ENCODE measurements at places on chromosomes 13 and 19.

GRCh38 chr19:19871932-19872331 is 6.2 kb downstream of the ZNF253 start:
- no peak for DNase-seq

DNA sequence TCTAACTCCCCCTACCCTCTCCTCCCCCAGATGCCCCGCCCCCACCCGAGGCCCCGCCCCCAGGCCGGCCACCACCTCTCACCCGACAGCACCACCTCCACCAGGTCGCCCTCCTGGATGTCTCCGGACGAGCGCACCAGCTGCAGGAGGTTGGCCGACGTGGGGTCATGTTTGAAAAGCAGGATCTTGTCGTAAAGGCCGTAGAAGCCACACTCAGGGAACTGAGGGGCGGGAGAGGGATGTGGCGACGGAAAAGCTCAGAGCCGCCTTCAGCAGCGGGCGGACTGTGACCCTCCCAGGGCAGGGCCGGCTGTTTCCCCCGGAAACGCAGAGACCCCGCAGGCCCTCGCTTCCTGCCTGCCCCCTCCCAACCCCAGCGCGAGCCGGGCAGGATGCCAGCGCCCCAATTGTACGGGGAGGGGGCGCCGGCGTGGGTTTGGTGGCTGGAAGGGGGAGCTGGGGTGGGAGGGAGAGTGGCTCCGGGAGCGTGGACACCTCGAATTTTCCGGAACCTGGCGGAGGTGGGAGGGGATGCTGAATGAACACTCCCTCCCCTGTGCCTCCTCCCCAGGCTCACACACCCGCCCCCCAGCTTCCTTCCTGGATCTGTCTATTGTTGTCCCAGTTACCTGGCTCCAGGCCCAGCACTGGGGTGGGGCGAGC is 3.0 kb downstream of the PRKD2 start:
- peak; percentile 71 for DNase-seq

GRCh38 chr19:15154002-15154612 is 46.7 kb downstream of the NOTCH3 start:
- no peak for DNase-seq

DNA sequence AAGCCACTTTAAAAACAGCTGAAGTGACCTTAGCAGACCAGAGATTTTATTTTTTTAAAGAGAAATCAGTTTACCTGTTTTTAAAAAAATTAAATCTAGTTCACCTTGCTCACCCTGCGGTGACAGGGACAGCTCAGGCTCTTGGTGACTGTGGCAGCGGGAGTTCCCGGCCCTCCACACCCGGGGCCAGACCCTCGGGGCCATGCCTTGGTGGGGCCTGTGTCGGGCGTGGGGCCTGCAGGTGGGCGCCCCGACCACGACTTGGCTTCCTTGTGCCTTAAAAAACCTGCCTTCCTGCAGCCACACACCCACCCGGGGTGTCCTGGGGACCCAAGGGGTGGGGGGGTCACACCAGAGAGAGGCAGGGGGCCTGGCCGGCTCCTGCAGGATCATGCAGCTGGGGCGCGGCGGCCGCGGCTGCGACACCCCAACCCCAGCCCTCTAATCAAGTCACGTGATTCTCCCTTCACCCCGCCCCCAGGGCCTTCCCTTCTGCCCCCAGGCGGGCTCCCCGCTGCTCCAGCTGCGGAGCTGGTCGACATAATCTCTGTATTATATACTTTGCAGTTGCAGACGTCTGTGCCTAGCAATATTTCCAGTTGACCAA is 10.8 kb downstream of the PLPPR3 start:
- DNase-seq, result no peak

DNA sequence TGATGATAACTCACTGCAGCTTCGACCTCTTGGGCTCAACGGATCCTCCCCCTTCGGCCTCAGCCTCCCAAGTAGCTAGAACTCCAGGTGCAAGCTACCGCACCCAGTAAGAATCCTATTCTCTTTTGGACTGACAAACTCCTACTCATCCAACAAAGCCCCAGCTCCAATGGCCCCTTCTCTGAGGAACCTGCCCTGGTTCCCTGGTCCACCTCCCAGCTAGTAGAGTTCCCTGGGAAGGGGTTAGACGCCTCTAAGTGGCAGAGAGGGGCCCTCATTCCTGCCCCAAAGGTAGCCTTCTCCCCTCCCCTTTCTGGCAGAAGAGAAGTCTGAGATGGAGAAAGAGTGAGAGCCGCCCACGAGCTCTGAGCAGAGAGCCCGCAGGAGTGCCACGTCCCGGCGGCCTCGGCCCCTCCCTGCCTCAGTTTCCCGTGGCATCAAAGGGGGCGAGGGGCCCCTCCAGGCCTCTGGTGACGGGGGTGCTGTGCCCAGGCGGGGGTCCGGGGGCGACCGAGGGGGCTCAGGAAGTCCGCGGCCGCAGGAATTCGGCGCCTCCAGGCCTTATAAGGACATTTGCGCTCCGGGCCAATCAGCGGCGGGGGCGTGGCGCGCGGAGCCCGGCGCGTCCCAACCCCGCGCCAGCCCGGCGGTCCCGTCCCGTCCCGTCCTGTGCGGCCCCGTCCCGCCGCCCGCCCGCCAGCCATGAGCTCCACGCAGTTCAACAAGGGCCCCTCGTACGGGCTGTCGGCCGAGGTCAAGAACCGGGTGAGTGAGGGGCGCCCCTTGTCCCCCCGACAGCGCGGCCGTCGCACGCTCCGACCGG is at the start of gene CNN2:
Gene CNN2, plus strand, starts transcription at position 649 of the 823 bp plus-strand sequence. Its CDS starts 54 bp downstream, at position 703.
- peak; percentile 43 for DNase-seq

- DNase-seq, result no peak
Measured at GRCh38 chr13:30608364-30608763, 9.4 kb upstream of the USPL1 start.

DNA sequence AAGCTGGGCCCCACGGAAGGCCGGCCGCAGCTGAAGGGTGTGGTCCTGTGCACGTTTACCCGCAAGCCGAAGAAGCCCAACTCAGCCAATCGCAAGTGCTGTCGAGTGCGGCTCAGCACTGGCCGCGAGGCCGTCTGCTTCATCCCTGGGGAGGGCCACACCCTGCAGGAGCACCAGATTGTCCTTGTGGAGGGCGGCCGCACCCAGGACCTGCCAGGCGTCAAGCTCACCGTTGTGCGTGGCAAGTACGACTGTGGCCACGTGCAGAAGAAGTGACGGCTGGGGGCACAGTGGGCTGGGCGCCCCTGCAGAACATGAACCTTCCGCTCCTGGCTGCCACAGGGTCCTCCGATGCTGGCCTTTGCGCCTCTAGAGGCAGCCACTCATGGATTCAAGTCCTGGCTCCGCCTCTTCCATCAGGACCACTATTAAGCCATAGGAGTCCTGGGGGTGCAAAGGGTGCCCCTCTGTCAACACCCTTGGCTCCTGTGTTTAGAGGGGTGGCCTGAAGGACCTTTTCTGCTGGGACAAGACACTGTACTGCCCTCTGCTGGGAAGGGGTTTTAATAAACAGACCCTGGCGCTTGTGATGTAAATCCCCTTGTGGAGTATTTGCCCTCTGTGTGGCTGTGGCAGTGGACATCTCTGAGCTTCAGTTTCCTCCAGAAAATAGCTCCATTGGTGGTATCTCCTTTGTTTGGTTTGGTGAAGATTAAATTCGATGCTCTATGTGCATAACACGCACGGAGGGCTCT is 1.9 kb downstream of the MRPS12 start:
- no peak for DNase-seq

DNA sequence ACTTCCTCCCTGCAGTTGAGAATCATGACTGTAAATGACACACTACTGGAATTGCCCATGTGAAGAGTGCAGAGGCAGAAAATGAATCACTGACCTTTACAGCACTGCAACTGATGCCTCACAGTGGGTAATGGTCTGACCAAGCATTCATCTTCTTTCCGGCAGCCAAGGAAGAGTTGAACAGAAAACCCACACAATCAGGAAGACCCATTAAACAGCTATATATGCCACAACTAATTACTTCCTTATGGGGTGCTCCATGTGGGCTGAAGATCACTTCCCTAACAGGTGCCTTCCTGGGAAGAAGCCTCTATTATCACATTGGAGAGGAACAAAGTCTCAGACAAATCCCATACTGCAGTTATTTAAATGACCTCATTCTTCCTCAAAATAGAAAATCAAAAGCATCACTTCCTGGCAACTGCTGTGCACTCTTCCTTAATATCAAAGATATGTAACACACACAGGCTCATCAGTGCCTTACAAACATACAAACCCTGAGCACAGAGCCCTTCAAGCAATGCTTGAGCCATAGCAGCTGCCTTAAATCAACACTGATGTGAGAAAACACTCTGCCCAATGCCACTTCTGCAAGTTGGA is 45.8 kb downstream of the RUBCNL start:
- no peak for DNase-seq

DNA sequence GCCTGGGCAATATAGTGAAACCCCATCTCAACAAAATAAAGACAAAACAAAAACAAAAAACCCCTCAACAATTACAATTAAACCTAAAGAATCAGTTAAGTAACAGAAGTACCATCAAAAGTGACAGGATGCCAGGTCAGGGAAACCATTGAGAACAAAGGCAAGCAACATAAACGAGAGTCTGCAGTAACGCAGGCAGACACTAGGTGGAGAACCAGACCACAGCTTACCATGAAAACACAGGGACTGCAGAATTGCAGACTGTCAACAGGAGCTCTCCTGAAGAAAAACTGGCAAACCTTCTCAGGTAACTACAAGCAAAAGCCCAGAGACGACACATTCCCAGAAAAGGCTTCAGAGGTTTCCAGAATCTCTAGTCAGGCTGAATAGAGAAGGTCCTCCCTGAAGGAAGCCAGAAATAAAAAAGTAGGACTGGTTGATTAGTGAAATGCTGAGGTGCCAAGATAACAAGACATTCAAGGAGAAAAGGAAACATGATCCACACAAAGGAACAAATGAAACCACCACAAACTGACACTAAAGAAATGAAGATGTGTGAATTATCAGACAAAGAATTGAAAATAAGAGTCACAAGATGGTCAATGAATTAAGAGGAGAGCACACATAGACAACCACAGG is 2.2 kb upstream of the ZNF665 start:
- peak; percentile 55 for DNase-seq

DNA sequence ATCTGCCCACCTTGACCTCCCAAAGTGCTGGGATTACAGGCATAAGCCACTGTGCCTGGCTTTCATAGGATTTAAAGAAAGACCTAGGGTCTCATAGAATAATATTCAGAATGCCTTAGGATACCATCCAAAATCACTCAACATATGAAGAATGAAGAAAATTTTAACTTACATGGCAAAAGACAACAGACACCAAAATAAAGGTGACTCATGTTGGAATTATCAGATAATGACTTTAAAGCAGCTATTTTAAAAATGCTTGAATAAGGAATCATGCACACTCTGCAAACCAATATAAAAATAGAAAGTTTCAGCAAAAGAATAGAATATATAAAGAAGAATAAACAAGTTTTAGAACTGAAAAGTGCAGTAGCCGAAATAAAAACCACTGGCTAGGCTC is 29.3 kb downstream of the ZNF566 start:
- no peak for DNase-seq

DNA sequence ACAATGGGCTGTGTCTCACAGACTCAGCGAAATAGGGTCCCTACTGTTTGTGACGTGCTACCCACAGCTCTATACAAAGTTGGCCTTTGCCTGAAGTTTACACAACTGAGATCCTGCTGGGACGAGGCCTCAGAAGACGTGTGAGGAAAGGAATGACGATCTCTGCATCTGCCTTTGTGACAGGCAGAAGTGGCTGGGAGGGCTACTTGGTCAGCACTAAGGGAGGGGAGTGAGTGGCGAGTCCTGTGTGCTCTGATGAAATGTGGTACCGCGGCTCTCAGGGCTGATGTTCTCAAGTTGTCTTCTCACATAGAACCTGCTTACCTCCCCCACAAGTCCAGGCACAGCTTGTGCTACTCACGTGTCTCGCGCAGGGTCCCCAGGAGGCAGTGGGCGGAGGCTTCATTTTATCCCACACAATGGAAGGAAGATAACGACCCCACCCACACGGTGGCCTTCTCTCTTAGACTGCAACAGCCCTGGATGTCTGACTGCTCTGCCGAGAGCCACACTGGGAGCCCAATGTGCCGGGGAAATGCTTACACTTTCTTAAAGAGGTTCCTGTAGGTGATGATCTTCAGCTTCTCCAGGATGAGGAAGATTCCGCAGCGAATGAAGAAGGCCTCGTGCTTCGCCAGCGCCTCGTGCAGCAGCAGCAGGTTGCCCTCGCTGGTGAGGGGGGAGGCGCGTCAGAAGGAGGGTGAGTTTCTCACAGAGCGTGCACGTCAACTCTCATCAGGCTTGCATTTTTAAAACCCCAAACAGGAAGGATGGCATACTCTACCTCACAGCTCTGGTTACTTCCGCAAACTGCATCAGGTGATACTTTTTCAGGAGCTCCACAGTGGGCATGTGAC is 21.2 kb downstream of the PROZ start:
- no peak for DNase-seq

- DNase-seq, result no peak
Measured at GRCh38 chr19:4035018-4035566, 27.6 kb downstream of the PIAS4 start.

DNA sequence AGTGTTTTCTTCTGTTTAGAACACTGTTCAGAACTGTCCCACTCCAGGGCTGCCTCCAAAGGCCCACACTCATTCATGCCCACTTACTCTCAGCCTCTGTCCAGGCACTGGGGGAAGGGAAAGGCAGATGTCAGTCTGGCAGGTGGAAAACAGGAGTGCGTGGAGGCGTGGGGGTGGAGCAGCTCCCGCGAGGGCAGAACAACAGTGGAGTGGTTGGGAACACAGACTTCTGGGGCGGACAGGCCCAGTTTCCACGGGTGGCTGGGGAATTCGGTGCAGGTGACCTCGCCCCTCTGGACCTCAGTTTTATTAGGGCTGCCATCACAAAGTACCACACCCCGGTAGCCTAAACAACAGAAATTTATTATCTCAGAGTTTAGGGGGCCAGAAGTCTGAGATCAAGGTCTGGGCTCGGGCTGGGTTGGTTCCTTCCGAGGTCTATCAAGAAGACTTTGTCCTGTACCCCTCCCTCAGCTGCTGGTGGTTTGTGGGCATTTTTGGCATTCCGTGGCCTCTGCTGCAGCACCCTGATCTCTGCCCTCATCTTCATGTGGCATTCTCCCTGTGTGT is 59.7 kb downstream of the SIPA1L3 start:
- no peak for DNase-seq

DNA sequence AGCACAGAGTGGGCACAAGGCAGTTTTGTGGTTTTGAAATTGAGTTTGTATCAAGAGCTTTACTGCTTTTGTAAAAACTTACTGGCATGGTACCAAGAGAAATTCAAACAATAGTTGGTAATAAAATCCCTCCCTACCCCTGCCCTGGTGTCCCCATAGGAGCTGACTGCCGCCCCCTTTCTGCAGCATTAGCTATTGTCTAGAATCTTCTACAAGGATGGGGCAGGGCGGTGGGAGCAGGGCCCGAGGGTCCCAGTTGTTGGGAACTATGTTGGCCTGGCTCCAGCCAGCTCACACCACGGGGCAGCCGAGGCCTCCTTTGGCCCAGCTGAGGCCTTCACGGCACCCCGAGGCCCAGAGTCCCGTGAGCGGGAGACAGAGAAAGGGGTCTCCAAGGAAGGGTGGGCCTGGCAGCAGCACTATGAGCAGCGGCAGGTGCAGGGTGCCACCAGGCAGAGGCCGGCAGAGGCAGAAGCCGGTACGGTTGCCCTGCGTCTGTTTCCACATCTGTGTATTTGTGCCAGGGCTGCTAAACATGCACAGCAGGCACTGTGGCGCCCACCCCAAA is 57.9 kb downstream of the KDM4B start:
- DNase-seq, result no peak
